ENCODE measurements at places on chromosomes 2 and 18. TPM values are rescaled to one million over a fixed set of nuclear protein-coding genes. Genes with fewer than 3 reads are reported as not detected.
A peak's percentile ranks its signal among the peaks of the same experiment; 100 is the strongest.

DNA sequence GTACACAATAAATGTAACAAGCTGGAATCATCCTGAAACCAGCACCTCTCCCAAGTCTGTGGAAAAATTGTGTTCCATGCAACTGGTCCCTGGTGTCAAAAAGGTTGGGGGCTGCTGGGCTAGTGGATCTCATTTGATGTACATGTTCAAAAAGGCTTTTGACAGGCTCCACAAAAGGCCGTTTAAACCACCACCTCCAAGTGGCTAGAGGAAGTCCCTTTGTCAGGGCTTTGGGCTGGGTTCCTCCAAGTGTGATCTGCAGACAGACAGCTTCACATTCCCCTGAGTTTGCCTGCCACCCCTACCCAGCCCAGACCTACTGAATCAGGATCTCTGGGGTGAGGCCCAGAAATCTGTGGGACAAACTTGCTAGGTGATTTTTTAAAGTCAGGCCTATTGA, 84.7 kb downstream of the TGFA start:
- H3K27ac ChIP-seq: no peak overlapping the region
- H3K4me3 ChIP-seq: no peak overlapping the region
- no peaks in the 10 kb centered on the region for H3K36me3 ChIP-seq

DNA sequence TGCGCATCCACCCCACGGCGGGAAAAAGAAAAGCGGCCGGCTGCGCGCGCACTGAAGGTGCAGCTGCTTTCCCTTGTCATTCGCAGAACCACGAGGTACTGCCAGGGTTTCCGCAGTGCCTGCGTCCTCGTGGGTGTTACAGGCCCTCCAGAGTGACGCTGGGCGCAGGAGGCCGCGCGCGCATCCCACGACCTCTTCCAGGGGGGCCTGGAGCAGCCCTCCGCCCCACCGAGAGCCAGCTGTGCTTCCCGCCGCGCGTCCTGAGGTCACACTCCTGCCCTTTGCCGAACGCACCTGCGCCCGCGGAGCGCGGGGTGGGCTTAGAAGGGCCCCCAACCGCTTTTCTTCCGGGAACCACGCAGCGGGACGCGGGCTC, 378 bp upstream of the IAH1 start:
- peak; percentile 88 for DNase-seq
- no peaks in the 10 kb centered on the region for H3K36me3 ChIP-seq
- no peaks in the 10 kb centered on the region for H3K4me1 ChIP-seq
- H3K4me3 ChIP-seq: peak overlapping the region; percentile 45
- peak overlapping the region; percentile 67 for H3K27ac ChIP-seq

GRCh38 chr2:86171295-86171694, 24.0 kb downstream of the IMMT start:
- no peak for DNase-seq
- H3K27me3 ChIP-seq: no peaks in the 10 kb centered on the region
- H3K27ac ChIP-seq: no peak overlapping the region
- peaks cover 8% of the 10 kb centered on the region for H3K36me3 ChIP-seq
- H3K4me1 ChIP-seq: no peaks in the 10 kb centered on the region
- H3K4me3 ChIP-seq: no peak overlapping the region

DNA sequence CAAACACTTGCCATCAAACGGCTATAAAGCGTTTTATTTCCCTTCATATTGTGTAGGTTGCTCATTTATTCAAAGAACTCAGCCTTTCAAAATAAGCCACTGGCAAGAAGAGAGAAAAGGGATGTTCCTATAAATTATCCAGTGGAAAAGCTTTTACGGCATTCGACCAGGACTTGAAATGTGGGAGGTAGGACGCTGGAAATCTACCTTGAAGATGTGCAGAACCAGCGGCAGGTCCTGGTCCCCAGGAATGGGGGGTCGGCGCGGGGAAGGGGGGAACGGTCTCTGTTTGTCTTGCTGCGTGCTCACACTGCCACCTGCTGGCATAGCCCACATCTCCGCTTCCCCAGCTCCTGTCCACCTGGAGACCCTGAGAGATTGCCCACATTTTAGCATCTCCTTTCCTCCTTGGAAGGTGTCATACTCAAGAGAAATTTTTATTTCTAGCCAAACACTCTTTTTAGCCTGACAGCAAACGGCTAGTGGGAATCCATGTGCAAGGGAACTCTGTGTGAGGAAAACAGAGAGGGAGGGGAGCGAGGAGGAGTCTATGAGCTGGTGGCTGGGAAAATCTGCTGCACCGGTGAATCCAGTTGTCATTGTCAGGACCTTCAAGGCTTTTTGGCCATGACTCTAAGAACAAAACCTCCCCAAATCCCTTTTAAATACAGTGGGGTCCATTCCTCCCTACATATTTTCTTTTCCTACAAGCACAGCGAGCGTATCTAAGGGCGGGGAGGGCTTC, 349.0 kb upstream of the PKDCC start:
- H3K4me1 ChIP-seq: peaks cover 2% of the 10 kb centered on the region
- H3K27ac ChIP-seq: no peak overlapping the region
- H3K36me3 ChIP-seq: no peaks in the 10 kb centered on the region
- no peak overlapping the region for H3K4me3 ChIP-seq
- peak; percentile 68 for DNase-seq
- no peaks in the 10 kb centered on the region for H3K27me3 ChIP-seq

DNA sequence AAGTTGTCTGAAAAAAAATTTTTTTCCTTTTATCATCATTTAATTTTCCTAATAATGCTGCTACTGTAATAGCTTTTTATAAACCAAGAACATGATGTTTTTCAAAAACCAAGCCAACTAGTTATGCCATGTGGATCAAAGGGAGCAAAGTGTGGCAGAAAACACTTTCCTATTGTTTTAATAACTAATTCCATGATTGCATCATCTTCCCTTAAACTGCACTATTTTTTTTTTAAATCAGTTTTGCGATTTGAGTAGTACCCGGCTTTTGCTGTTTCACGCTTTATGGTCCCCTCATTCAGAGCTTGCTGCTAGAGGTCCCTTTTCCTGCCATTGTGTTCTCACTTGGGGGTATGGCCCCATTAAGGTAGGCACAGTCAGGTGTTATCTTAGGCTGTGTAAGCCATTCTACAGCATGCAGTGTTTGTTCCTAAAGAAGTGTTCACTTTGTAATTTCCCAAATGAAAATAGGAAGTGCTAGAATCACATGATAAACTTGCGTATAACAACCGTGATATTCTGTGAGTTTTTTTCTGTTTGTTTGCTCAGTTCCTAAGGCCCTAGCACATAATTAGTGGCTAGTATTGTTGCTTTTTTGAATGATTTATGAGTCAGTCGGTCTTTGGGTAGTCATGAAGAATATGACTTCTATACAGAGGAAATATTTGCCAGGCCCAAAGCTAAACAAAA, 225.8 kb downstream of the PTGR3 start:
- DNase-seq: no peak
- no peaks in the 10 kb centered on the region for H3K27me3 ChIP-seq
- H3K36me3 ChIP-seq: no peaks in the 10 kb centered on the region
- no peak overlapping the region for H3K4me3 ChIP-seq

DNA sequence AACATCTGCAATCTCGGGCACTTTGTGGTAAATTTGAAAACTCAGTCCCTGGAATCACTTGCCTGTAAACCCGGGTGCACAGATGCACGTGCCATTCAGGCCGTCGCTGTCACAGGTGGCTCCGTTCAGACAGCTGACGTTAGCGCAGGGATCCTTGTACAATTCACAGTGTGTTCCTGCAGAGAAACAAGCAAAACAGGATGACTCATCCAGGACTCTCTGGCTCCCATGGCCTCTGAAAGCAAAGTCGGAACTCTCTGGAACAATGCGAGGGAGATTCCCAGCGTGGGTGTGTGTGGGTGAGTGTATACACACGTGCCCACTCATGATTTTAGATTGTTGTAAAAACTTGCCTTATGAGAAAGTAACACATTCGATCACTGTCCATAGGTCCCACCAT, 136.1 kb upstream of the PID1 start:
- no peaks in the 10 kb centered on the region for H3K36me3 ChIP-seq
- H3K27me3 ChIP-seq: no peaks in the 10 kb centered on the region
- DNase-seq: peak; percentile 86
- H3K4me3 ChIP-seq: no peak overlapping the region

DNA sequence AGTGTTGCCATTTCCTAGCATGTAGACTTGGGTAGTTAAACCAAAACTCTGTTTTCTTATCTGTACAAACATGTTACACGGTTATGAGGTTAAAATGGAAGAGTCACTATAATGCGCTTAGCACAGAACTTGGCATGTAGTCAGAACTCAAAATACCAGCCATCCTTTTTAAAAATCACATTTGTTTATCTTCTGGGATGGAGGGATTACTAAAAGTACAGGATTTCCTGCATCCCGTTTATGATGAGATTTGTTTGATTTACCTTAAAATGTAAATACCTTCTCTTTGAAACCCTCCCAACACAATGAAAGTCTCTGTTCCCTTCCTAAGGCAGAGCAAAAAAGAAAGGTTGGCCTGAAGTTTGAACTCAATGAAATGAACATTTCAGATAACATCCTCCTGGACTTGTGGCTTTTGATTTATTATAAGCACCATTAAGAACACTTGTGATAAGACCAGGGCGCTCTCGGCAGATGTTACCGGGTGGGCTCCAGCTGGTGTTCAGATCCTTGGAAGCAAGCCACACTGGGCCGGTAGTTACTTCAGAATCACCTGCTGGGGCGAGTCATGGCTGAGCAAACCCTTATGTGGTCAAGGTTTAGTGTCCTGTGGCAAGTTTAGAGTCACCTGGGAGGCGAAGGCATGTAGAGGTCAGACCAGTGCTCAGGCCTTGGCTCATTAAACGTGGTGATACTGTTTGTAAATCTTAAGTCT, 105.7 kb downstream of the MGAT5 start:
- no peaks in the 10 kb centered on the region for H3K36me3 ChIP-seq
- no peak overlapping the region for H3K4me3 ChIP-seq
- H3K27me3 ChIP-seq: no peaks in the 10 kb centered on the region
- H3K27ac ChIP-seq: no peak overlapping the region

DNA sequence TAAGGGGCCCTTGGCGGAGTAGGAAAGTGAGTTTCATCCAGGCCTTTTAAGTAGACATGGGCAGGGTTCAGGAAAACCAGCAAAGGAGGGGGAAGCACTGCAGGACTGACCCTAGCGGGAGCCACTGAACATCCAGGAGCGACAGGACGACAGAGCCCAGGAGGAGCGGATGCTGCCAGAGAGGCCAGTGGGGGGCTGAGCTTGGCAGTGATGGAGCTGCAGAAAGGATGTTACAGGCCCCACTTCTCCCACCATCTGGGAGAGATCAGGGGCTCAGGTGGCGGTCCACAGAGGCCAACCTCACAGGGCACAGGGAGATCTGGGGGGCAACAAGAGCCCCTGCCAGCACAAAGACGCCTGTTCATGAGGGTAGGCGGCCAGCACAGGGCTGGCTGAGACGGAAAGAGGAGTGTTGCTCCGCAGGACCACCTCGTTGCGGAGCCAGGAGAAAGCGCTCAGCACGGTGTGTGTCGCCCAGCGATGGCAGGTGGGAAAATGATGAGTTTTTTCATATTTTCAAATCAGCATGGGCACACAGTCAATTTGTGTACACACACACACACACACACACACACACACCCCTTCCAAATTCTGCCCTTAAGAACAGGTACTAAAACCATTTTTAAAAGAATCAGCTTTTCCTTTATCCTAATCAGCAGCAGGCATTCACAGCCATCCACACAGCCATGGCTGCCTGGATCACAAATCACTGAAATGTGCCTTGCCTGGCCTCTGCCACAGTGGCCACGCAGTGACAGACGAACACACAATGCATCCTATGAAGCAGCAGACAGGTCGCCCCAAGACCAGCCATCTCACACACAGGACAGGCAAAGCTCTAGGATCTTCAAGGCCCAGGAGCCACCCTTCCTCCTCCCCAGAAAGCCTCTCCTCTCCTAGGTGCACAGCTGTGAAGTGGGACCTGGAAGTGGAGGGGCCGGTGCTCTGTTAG, 63.2 kb downstream of the NDUFA10 start:
- no peak overlapping the region for H3K4me3 ChIP-seq
- H3K27ac ChIP-seq: no peak overlapping the region
- no peaks in the 10 kb centered on the region for H3K4me1 ChIP-seq
- no peaks in the 10 kb centered on the region for H3K27me3 ChIP-seq

DNA sequence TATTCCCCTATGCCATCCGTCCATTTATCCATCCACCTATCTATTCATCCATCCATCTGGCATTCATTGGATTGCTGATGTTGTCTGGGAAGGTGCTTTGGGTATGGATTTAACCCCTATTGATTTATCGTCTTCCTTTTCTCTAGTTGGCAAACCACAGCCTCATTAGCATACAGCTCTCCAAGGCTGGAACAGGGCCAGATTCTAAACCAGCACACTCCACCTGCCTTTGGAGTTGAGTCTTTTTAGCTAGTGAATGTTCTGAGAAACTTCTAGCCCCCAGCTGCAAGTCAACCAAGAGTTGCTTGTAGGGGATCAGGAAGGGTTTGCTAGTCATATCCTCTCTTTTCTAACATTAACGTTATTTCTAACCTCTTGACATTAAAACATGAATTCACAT, 90.7 kb downstream of the NRP2 start:
- no peak overlapping the region for H3K4me3 ChIP-seq
- no peaks in the 10 kb centered on the region for H3K27me3 ChIP-seq
- H3K4me1 ChIP-seq: peaks cover 2% of the 10 kb centered on the region
- H3K36me3 ChIP-seq: no peaks in the 10 kb centered on the region

GRCh38 chr18:75896865-75897264, 469.4 kb upstream of the SMIM21 start:
- H3K27ac ChIP-seq: no peak overlapping the region
- no peak for DNase-seq
- no peaks in the 10 kb centered on the region for H3K36me3 ChIP-seq
- H3K27me3 ChIP-seq: no peaks in the 10 kb centered on the region

GRCh38 chr2:214035091-214035852, 375.6 kb upstream of the VWC2L start:
- no peak overlapping the region for H3K4me3 ChIP-seq
- H3K27ac ChIP-seq: no peak overlapping the region
- H3K36me3 ChIP-seq: no peaks in the 10 kb centered on the region

DNA sequence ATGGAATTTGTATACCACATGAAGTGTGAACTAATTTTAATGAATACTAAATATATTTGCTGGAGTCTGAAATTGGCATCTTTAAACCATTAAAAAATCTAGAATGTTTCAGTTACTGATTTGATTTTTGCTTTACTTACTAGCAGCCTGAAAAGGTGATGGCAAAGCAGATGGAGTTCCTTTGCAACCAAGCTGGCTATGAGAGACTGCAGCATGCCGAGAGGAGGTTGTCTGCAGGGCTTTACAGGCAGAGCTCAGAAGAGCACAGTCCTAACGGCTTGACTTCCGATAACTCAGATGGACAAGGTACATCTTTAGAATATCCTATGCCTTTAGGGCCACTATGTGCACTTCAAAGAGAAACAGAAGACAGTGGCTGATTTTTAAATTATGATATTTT, 36.5 kb downstream of the NAB1 start:
- no peak overlapping the region for H3K27ac ChIP-seq
- peaks cover 11% of the 10 kb centered on the region for H3K36me3 ChIP-seq
- H3K4me3 ChIP-seq: no peak overlapping the region
- no peak for DNase-seq
- no peaks in the 10 kb centered on the region for H3K4me1 ChIP-seq

Gene OBSL1
- 89.5 TPM for polyA plus RNA-seq

Gene OR6B2
- not detected for polyA plus RNA-seq

Gene EDAR
- polyA plus RNA-seq: 0.17 TPM

Gene NIFK
- 33.4 TPM for polyA plus RNA-seq

Data from kidney (tissue), 22 donors.